Non-pigmented ciliary epithelial cell (primary cell): ENCODE measurements at places on chromosomes 3 and 15.

- no peak for DNase-seq
These were observed 4.1 kb downstream of the FBLN2 start for GRCh38 chr3:13552857-13553652.

GRCh38 chr3:119301662-119302061, 7.5 kb downstream of the ARHGAP31 start:
- no peak for DNase-seq

DNA sequence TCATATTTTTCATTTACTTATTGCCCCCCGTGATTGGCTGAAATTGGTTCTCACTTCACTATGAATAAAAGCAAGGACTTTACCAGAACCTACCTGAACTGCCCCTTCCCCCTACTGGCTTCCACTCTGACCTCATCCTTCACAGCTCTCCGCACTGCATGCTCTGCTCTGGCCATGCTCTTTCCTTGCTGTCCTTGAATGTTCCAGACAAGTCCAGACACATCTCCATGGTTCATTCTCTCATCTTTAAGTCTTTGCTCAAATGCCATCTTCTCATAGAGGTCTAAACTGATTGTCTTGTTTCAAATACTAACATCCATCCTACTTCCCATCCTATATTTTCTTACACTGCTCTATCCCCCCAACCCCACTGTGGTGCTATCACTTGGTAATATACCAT, 129.4 kb downstream of the CHST2 start:
- DNase-seq, result no peak

- DNase-seq, result no peak
These were observed 36.1 kb downstream of the IL17RD start for GRCh38 chr3:57128826-57129667.

- DNase-seq, result no peak
These were observed 109.3 kb downstream of the OXNAD1 start for GRCh38 chr3:16374047-16374934.

GRCh38 chr15:60423537-60423936, 25.8 kb upstream of the ANXA2 start:
- peak; percentile 84 for DNase-seq

DNA sequence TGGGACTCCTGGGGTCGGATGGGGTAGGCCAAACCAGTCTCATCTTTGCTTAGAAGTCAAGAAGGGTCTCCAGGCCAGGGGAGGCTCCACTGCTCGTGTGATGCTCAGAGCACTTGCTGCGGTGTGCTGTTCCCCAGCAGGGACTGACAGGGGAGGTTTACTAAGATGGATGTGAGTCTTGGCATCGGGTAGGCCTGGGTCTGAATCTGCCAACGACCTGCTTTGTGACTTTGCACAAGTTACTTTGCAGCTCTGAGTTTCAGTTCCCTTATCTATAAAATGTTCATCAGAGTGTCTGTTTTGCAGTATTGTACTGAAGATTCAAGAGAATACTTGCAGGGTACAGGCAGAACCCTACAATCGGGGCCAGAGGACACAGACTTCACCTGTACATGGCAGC, 17.3 kb upstream of the CDCP1 start:
- DNase-seq, result no peak

DNA sequence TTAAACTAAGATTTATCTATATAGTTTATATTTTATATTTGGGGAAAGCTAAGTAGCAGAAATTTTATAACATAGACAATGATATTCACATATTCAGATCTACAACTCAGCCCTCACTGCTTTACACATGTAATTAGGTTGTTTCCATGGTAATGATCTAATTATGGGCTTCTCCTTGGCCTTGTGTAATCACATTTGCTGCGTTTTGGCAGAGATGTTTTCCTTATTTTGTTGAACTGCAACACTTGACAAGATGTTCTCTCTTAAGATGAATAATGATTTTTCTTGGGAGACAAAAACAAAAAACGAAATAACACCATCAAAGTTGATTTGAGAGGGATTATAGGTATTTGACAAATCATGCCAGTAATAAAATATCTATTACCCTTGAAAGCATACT, 635.6 kb upstream of the TBL1XR1 start:
- DNase-seq, result no peak

DNA sequence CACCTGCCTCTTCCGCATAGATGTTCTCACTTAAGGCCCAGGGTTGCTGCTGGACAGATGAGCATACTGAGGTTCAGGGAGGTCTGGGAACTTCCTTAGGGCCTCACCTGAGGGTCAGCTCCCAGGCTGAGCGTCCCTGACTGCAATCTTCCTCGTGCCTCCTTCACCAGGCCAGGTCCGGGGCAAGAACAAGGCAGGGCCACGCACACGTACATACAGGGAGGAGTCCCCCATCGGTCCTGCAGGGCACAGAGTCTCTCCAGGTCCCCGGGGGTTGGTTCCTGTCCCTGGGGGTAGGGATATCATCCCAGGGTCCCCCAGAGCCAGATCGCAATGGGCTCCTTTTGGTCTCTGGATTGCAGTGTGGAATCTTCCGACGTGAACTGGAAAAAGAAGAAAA, 130.1 kb downstream of the LRRK1 start:
- no peak for DNase-seq

DNA sequence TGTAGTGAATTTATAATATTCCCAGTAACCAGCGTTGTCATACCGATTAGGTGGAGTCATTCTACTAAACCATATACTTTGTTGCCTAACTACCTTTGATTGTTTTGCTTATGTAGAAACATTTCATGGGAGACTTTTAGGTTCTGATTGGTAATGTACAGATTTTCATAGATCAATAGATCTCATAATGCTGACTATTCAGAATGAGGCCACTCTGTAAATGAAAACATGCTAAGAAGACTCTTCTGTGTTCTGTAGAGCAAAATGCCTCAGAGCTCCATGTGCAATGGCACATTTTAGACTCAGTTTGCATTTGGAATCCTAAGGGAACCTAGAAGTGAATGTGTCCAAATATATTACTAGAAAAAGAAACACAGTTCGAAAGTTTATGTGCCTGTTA, 20.0 kb downstream of the CBLB start:
- DNase-seq, result no peak

DNA sequence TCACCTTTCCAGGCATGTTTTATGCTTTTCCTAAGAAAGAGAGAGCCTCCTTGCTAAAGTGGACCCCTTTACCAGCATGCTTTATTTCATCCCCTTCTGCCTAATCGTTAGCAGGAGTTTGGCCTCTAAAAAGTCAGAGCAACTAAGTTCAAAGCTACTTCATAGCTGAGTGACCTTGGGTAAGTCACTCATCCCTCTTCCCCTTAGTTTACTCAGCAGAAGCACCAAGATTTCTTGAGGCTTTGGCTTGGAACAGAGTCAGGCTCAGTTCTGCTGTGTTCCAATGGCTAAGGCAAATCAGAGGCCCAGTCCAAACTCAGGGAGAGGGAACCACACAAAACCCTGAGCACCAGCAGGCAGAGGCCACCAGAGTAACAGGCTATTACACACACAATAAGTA, 254.9 kb downstream of the TJP1 start:
- DNase-seq, result no peak

GRCh38 chr15:57387564-57388076, 11.3 kb downstream of the CGNL1 start:
- no peak for DNase-seq

GRCh38 chr3:14633819-14634424, 17.6 kb upstream of the CCDC174 start:
- DNase-seq, result no peak

- DNase-seq, result no peak
These were observed 1006.5 kb downstream of the TBL1XR1 start for GRCh38 chr3:176190755-176191154.

DNA sequence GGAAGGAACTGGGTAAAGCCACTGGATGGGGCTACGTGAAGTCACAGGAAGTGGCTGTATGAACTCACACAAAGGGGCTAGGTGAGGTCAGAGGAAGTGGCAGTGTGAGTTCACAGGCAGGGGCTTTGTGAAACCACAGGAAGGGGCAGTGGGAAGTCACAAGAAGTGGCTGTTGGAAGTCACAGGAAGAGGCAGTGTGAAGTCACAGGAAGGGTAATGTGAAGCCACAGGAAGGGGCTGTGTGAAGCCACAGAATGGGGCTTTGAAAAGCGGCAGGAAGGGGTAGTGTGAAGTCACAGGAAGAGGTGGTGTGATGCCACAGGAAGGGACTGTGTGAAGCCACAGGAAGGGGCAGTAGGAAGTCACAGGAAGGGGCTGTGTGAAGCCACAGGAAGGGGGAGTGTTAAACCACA, 34.6 kb downstream of the GASK1A start:
- no peak for DNase-seq

- no peak for DNase-seq
These were observed 20.1 kb upstream of the TSEN2 start for GRCh38 chr3:12464181-12464580.

GRCh38 chr3:67635806-67636205, 18.6 kb downstream of the SUCLG2 start:
- no peak for DNase-seq

DNA sequence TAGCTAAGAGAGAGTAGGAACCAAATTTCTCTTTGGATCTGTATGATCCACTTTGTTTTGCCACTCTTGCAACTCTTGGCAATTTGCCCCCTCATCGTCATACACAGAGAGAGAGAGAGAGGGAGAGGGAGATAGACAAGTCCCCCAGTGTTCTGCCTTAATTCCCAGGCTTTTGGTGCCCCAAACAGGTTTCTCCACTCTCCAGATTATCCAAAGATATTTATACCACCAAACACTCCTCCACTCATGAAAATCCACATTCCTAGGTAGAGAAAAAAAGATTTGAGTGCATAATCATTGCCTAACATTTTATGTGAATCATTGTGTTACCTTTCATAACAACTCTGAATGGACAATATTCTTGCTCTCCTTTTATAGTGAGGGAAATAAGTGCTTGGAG, 15.3 kb downstream of the ACP3 start:
- DNase-seq, result no peak

- peak; percentile 17 for DNase-seq
These were observed 35.8 kb downstream of the ST8SIA2 start for GRCh38 chr15:92429378-92430068.

DNA sequence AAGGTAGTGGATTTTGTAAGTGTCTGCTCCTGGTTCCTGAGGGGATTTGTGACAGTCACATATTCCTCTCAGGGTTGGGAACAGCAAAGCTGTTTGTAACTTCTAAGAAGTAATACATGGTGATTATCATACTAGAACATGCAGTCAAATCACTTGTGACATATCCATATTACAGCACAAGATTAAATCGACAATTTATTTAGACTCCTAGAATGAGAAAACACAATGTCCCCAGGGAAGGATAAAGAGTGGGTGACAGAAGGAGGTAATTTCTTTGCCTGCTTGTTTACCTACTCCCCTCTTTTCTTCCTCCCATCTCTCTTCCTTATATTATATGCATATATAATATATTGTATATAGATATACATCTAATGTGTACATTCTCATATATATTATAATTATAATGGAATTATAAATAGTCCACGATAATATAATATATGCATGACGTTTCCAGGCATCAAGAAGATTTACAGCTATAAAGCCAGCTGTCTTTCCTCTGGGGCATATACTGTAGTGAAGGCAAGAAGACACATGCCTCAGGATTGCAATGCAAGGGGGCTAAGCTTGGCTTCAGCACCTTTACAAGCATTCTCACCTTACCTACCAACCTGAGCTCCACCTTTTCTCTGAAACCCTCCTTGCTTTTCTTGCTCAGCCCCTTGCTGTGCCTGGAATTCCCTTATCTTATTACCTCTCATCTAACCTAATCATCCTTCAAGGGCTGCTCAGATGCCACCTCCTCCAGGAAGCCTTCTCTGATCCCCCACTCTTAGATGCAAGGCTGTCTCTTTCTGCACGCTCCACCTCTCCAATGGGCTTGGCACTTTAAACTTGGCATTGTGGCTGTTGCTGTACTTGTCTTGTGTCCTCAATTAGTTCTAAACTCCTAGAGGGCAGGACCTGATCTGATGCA, 73.1 kb upstream of the PIAS1 start:
- no peak for DNase-seq

GRCh38 chr15:99249270-99249841, at the start of gene TTC23:
TSS of gene TTC23 (minus strand) at chr15:99249581. CDS start at chr15:99228712, 20,869 bp downstream.
- DNase-seq, result peak; percentile 56

DNA sequence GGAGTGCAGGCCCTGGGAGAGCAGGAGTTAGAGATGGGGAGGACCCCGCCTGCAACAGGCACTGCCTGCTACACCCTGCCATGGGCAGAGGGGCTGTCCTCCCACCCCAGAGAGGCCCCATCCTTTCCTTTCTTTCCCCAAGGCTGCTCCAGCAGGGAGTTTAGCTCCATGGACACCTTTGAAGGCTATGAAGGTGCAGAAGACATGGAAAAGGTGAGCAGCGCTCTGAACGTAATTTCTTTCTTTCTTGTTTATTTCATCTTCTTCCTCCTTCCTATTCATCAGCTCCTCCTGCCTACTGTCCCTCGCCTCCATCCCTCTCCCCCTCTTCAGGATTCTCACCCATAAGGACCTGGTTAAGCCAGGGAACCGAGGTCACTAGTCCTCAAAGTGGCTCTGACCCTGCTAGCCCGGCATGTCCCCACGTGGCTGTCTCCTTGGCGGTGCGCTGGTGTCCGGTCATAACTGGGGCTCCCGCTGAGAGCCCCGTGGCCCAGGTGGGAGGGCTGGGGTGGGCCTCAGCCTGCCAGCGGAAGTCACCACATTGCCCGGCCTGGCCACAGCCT, 16.0 kb upstream of the ADIPOQ start:
- no peak for DNase-seq

DNA sequence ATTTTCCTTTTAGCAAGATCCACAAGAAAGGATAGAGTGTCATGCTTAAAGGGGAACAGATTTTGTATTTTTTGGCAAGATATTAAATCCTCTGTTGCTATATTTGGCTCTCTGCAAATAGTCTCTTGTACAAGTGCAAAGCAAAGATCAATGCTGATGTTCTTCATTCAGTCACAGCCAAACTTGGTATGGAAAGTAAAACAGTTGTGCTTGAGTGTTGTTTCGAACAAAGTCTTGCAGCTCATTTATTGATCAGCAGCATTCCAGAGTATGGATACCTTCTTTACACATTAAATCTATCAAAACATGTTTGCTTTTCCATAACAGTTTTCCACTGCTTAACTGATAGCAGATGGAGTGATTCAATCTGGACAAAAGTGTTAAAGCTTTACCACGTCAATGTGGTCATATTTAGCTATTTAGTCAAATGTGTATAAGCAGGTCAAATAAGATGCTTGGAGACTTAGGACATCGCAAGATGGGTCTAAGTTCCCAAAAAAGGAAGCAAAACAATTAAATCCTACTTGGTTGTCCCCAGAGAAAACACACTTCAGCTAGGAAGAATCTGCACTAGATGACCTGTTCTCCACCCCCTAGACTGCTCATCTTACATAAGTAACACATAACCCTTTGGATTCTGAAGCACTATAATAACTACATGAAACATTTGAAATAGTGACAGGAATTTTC, 52.4 kb downstream of the VGLL3 start:
- no peak for DNase-seq
